ENCODE measurements at places on chromosomes 1 and 21.

DNA sequence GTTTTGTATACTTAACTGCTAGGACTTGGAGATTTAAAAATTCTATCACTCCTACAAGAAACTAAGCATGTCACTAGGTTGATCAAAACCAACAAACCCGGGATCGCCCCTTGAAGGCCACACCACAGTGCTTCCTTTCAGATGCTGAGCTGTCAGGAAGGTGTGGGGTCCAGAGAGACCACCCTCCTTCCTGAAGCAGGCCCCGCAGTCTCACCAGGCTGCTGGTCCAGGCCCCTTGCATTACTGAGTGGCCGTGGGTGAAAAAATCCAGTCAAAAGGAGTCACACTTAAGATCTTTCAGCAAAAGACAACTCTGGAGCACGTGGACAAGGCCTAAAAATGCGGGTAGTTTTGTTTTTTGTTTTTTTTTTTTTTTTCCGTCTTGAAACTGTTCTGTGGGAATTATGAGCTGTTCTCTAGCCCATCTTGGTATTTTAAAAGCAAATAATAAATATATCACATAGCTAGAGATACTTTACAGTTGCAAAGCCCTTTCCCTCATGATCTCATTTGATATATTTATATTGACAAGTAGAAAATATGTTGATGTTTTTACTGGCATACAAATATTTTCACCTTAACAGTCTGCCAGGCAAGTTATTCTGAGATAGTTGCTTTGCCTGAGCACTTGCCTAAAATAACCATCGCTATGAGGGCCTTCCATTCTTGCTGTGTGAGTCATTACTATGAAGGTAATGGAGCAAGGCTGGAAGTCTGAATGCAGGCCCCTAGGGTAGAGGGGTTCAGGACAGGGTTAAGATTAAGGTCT, 73.1 kb upstream of the EDEM3 start:
- DNase-seq = peak; percentile 96

GRCh38 chr21:33299181-33299752, 25.5 kb upstream of the IFNAR1 start:
- DNase-seq = no peak

DNA sequence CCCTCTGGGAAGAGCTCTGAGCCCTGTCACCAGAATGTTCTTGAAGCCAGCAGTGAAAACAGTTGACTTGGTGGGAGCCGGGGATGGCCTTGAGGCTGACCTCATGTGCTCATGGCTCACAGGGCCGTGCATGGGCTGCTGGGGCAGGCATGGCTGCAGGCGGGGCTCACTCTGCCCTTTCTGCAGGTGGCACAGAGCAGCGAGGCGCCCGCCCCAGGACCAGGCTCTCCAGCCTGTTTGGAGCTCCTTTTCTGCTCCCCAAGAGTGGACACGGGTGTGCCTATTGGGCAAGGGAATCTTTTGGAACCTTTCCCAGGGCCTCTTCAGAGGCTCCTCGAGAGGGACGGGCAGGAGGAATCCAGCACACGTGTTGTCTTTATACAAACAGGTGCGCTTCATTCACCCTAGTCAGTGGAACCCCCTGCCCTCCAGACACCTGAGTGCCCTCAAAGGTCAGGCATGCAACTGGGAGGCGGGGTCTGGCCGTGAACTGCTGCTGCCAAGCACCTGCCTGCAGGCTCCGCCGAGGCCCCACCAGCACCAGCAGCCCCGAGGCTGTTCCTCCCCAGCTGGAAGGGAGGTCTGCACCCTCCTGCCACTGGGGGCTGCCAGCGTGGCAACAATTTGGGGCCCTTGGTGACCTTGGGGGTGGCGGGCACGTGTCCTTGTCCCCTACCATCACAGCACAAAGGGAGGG, 2.6 kb upstream of the TTC34 start:
- DNase-seq = no peak

DNA sequence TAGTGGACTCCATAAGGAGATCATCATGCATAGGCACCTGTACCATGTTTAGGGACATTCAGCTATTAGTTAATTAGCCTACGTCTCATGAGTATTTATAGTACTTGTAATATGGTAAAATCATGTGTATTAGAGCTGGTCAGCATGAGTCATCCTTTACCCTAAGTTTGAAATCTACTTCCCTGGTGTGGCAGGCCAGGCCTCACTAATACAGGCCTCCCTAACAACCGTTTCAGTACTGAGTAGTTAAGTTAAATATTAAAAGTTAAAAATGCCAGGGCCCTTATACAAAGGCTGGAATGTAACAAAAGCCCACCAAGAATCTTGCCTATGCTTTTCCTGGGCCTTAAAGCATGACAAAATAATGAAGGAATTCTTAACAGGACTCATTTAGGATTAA, 356.3 kb upstream of the DPYD start:
- peak; percentile 91 for DNase-seq

- no peak for DNase-seq
These were observed 66.5 kb upstream of the RAB3GAP2 start for GRCh38 chr1:220338759-220339158.

DNA sequence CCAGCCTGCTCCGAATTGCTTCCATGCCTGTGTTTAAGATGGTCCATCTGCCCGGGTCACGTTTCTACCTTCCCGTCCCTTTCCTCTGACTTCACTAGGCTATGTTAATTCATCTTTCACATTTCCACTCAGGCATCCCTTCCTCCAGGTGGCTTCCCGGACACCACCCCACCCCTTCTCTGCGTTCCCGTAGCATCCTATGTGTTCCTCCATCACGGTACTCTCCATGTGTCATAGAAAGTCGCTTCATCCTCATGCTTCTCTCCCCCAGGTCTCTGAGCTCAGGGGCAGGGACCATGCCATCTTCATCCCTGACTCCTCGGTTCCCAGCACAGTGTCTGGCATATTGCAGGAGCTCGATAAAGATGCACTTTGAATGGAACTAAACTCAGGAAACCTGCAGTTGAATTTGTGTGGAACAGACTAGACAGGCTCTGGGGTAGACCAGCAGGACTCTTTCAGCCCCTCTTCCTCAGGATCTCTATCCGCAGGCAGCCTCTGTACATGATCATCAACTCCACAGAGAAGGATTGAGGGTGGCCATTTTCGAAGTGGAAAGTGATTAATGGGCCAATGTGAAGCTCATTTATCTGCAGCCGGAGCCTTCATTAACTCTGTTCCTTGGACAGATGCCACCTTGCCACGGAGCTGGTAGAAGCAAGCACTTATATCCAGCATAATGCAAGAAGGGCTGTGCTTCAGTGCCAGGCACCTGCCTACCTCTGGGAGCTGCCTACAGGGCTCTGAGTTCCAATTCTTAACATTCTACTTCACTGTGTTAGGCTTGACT, 9.1 kb downstream of the C1orf226 start:
- no peak for DNase-seq

DNA sequence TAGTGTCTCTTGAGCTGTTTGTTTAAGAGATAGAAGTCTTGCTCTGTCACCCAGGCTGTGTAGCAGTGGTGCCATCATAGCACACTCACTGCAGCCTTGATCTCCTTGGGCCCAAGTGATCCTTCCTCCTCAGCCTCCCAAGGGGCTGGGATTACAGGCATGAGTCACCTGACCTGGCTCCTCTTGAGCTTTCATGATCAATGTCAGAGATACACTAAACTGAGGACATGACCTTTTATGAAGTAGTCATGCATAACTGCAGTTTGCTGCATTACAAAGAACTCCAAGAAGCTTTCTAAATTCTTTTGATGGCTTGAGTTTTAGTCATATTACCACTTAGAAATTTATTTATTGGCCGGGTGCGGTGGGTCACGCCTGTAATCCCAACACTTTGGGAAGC, 77.7 kb downstream of the CC2D1B start:
- DNase-seq = peak; percentile 56

GRCh38 chr1:240092301-240093119, 827 bp downstream of the FMN2 start:
- DNase-seq = peak; percentile 20

- peak; percentile 5 for DNase-seq
These were observed 23.2 kb upstream of the SYCP1 start for GRCh38 chr1:114831276-114831994.

DNA sequence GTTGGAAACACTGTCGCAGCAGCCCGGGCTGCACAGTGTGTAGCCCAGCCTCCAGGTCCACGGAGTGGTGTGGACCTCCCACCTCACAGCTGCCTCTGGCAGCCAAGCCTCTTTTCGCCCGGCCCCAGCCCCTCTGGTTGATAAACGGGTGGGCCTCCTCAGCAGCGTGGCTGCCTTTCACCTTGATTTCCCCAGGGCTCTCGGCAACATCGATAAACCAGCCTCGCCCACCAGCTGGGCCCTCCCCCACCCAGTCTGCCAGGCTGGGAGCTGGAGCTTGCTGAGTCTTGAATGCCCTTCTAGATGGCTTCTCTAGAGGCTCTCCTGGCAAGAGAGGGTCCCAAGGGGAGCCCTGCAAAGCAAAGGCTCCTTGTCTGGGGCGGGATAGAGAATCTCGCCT, 31.0 kb upstream of the LHX4 start:
- DNase-seq = no peak

DNA sequence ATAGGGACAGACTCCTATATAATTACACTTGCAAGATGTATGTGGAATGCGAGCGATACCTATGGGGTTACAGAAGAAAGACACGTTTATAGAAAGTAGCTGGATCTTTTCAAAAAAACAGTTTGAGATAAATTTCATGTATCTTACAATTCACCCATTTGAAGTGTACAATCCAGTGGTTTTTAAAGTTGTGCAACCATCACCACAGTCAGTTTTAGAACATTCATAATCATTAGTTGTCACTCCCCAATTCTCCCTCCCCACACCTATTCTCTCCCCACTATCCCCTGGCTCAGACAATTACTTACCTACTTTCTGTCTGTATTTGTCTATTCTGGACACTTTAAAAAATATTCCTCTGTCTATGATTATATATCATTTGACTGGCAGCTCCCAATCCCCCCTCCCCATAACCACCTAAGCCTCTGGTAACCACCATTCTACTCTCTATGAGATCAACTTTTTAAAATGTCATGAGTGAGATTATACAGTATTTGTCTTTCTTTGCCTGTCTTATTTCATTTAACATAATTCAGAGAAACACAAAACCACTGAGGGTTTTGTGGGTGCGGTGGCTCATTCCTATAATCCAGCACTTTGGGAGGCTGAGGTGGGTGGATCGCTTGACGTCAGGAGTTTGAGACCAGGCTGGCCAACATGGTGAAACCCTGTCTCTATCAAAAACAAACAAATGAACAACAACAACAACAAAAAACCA, 39.1 kb downstream of the MRPS6 start:
- peak; percentile 44 for DNase-seq

DNA sequence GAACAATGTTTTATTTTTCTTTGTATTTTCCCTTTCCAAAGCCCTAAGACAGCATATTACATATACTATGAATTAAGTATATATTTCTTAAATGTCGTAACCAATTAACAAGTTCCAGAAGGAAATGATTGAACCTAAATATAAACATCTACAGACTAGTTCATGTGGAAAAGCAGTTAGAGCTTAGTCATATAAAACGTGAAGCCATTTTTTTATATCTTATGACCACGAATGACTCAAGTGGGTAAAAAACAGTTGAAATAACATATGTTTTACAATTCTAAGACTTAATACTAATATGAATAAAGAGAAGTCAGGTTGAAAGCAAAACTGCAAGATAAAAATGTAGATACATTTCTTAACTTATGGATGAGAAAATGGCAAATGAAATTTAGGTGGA, 307.3 kb downstream of the BRINP3 start:
- no peak for DNase-seq

DNA sequence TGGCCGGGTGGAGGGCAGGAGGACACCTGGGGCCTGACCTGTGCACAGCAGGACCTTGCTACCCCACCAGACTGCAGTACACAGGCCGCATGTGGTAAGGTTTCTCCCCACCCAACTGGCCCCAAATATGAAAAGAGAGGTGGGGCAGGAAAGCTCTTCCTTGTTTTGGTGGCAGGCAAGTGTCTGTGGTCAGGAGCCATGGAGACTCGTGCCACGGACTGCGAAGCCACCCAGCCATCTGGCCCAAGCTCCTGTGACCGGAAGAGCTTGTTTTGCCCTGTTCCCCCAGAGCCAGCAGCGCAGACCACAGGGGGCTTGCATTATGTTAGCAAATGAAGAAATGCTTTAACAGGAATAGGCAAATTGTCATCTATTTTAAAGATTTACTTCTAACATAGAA, 54.9 kb downstream of the OLIG1 start:
- no peak for DNase-seq

- DNase-seq = peak; percentile 80
These were observed at the start of gene TNFSF18 for GRCh38 chr1:173050865-173051264. Gene TNFSF18 (minus strand): TSS chr1:173050941. CDS start chr1:173050896, 45 bp downstream.

DNA sequence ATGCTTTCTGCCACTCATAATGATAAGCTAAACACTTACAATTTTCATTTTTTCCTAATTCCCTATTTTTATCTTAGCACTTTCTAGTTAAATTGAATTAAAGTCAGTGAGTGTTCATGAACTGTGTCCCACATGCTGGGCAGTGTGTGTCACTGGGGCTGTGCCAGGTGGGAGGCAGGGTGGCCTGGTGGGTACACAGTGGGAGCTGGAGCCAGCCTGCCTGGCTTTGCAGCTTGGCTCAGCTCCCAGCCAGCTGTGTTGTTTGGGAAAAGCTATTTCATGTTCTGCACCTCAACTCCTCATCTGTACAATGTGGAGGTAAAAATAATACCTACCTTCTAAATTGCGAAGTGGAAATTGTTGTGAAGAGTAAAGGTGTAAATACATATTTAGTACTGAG, 238.4 kb downstream of the PLA2G4A start:
- no peak for DNase-seq

DNA sequence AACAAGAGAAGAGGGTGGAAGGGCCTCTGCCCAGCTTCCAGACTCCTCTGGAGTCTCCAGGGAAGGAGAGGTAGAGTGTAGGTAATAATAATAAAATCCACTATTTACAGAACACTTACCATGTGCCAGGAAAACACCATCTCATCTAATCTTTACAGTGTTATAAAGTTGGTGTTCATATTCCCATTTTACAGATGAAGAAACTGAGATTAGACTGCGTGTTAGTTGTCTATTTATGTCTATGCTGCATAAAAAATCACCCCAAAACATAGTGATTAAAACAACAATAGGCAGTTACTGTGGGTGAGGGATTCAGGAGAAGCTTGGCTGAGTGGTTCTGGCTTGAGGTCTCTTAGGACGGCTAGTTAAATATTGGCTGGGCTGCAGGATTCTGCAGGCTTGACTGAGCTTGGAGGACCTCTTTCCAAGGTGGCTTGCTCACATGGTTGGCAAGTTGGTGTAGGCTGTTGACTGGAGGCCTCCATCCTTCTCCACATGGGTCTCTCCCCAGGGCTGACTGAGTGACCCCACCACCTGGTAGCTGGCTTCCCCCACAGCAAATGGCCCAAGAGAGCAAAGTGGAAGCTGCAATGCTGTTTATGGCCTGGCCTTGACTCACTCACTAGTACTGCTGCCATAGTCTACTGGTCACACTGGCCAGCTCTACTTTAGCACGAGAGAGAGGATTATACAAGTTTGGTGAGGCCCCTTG, 6.5 kb upstream of the ALX3 start:
- peak; percentile 41 for DNase-seq

- no peak for DNase-seq
These were observed 33.0 kb upstream of the CAMK1G start for GRCh38 chr1:209550519-209550918.

GRCh38 chr1:179743679-179744400, 749 bp downstream of the FAM163A start:
- no peak for DNase-seq

GRCh38 chr1:234721476-234722269, 111.7 kb upstream of the IRF2BP2 start:
- peak; percentile 95 for DNase-seq

GRCh38 chr1:20964540-20965484, 177.7 kb upstream of the HP1BP3 start:
- DNase-seq = peak; percentile 47

GRCh38 chr1:15941044-15941840, 34.7 kb downstream of the ZBTB17 start:
- no peak for DNase-seq

GRCh38 chr21:46250146-46250725, 21.7 kb upstream of the LSS start:
- no peak for DNase-seq

GRCh38 chr1:27882543-27882903, 10.2 kb downstream of the THEMIS2 start:
- DNase-seq = no peak
